ENCODE measurements at places on chromosomes 6 and 20.

GRCh38 chr20:22717466-22717865 is 133.1 kb upstream of the FOXA2 start:
- no peak for DNase-seq

- DNase-seq, result no peak
Measured at GRCh38 chr6:121405306-121405705, 30.1 kb upstream of the GJA1 start.

GRCh38 chr20:60687213-60687612 is 564.8 kb upstream of the CDH4 start:
- no peak for DNase-seq

GRCh38 chr20:6384380-6384779 is 261.6 kb upstream of the FERMT1 start:
- no peak for DNase-seq

- DNase-seq, result no peak
Measured at GRCh38 chr6:68738039-68738438, 103.0 kb downstream of the ADGRB3 start.

- no peak for DNase-seq
Measured at GRCh38 chr20:24781418-24781980, 167.6 kb upstream of the CST7 start.

DNA sequence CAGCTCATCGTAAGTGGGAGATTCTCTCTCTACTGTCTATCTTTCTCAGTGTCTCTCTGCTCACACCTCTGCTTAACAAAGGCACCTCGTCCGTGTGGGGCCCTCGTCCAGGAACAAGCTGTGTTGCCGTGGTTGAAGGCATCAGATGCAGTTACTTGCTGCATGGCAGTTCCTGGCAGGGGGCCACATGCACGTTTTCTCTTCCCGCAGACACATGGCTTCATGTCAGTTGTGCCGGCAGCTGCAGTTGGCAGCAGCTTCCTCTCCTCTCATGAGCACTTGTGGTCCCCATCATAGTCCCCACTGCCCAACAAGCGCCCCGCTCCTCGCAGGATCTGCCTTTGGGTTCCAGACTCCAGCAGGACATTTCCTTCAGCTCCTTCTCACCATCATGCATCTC is 7.1 kb upstream of the AFDN start:
- DNase-seq, result no peak

DNA sequence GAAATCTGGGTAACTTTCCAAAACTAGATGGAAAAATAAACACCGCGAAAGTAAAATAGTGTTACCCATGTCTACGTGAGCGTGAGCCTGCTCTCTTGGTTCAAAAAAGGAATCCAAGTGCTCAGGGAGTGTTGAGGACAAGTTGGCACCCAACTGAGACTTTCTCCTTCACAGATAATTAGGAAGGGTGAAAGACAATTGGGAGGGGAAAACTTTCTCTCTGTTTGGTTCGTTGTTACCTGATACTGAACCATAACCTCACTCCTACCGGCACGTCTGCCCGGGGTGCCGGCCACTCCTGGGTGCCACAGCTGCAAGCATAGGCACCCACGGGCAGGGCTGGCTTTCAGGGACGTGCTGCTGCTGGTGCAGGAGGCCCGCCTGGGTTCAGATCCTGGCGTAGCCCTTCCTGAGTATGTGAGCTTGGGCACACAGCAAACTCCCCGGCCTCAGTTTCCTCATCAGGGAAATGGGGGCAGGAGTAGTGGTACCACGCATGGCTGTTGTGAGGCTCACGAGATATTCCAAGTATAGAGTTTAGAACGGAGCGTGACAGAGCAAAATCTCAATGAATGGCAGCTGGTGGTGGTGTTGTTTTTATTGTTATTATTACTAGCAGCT is 38.2 kb upstream of the PMEPA1 start:
- no peak for DNase-seq

- DNase-seq, result no peak
Measured at GRCh38 chr6:145789443-145789842, 25.2 kb downstream of the FBXO30 start.

- DNase-seq, result no peak
Measured at GRCh38 chr6:125985522-125985921, 818 bp upstream of the TRMT11 start.

- DNase-seq, result peak; percentile 15
Measured at GRCh38 chr6:33957892-33958525, 154.2 kb upstream of the MLN start.

DNA sequence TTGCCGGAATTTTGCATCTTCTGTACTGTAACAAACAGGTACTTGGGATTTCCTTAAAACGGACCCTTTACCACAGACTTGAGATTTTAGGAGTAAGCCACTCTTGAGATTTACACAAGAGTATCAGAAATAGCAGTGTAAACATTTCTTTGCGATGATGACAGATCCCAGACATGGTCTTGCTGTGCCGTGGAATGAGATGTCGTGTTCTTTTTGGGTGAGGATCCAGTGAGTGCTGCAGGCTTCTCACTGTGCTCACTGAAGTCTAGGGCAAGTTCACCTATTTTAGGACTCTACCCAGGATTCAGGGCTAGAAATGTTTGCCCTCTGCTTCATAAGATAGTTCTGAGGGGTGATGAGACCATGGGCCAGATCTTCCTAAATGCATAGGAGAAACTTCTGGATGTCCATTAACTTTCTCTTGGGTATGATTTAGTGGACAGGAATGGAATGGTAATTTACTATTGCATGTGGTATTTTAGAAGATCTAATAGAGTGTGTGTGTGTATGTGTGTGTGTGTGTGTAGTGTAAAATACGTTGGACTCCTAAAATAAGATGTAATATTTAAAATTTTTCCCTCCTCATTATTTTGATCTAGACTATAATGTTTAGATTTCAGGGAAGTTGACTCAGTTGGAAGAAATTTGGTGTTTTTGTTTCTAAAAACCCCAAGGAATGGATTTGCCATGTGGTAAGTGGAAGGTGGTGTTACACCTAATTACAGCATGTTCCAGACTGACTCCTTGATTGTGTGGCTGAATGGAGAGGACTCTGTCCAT is 8.5 kb downstream of the LRRC1 start:
- DNase-seq, result no peak

DNA sequence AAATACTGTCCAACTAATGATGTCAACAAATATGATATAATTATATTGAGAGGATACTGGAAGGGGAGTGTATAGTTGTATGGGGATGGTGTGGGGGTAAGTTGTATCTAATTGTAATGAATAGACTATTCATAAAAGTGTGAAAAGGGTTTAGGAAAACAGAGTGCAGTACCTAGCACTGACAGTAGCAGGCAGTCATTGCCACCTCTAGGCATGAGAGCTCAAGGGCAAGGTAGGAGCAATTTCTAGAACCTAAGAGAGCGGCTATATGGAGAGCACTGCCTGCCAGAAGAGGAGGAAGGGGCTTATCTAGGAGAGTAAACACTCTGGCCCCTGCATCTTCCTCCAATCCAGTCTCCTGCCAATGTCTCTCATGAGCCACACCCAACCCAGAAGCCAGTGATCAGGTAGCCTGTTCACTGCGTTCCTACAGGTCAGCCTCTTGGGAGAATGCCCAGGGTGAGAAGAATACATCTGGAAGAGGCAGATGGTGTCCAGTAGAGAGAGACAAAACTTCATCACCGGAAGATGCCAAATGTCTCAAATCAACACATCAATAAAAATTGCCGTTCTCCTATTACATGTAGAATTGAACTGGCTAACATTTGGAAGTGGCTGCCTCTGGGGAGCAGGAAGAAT is 200.0 kb downstream of the LY86 start:
- no peak for DNase-seq

- no peak for DNase-seq
Measured at GRCh38 chr6:111591370-111591900, 14.2 kb downstream of the TRAF3IP2 start.

DNA sequence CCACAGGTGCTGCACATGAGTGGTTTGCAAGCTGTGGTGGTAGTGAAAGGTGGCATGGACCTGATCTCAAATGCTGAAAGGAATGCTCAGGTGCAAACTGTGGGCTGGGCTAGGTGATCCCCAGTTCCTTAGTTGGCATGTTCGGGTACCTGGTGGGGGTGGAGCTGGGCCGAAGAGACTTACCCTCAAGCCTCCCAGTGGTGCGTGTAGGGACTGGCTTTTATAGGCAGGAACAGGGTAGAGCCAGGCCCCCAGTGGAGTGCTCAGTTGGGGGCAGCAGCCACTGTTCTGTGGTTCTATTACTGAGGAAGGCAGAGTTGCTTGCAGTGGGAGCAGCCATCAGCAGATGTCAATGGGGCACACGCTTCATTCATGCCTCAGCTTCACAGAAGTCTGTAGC is 399.8 kb downstream of the HTR1B start:
- DNase-seq, result no peak

- DNase-seq, result no peak
Measured at GRCh38 chr6:129744201-129744879, 34.4 kb upstream of the ARHGAP18 start.

DNA sequence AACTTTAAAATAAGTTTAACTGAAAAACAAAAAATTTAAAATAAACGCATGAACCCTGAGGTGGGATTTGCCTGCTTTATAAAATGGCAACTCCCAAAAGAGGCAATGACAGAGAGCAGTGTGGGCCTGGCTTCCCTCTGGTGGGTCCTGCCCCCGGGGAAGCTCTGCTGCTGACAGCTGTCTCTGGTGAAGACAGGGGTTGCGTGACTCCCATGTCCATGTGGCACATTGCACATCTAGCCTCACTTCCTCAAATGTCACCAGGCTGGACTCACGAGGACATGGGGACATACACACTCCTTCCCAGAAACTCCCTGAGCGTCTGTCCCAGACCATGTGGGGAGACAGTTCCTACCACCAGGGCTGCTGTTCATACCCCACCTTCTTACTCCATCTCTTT is 66.2 kb downstream of the ABHD12 start:
- DNase-seq, result no peak

GRCh38 chr20:43188861-43189553 is 699 bp downstream of the PTPRT start:
- no peak for DNase-seq

DNA sequence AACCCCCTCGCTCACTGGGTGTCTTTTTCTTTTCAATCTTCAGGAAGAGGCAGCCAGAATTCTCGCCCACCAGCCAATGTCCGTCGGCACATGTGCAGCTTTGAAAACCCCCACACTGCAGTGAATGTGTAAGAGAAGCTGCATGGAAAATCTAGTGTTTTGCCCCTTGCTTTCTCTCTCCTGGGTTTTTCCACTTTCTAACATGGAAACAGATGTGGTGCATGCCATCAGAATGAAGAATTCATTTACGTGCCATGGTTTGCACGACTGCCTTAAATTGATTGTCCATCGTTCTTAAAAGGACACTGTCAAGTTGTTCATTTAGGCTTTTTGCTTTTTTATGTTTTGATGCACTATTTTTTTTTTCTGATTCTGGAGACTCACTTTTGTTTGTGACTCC is 117.1 kb upstream of the RAB32 start:
- DNase-seq, result no peak

DNA sequence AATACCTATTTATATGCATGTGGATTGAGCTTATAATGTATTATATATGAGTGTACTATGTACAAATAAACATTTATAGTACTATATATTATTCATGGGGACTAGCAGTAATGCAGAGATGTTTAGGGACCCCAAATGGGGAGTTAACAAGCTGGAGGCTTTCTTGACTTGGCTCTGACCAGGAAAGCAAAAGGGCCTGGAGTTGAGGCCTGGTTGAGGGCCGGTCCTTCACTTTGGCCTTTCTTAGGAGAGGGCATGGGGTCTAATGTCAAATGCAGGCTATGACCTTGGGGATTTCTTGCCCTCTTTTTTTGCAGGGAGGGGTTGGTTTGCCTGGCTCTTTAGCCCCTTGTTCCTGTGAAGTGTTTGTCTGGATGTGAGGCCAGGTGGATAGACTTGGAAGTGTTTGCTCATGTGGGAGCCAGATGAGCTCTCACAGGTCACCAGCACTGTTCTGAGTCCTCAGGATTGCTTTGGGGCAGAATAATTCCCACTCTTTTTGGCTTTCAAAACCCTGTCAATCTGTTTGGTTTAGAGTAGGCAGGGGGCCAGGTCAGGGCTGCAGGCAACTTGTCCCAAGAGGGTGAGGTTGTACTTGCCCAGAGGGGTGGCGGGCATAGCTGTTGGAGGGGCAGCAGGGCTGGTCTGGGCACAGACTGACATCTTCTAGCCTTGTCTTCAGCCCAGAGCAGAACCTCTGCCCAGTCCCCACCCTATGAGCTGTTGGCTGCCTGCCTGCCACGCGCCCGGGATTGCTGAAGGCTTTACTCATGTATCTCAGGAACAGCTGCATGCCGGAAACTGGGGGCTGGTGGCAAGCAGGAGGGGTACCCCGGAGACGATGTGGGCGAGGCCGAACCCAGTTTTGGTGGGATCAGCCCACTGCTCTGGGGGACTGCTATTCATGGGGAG is 14.6 kb downstream of the TJAP1 start:
- no peak for DNase-seq

- DNase-seq, result no peak
Measured at GRCh38 chr6:93567164-93567563, 147.8 kb upstream of the EPHA7 start.

- DNase-seq, result no peak
Measured at GRCh38 chr6:41258196-41258493, 28.3 kb downstream of the TREM1 start.

GRCh38 chr6:170363255-170363654 is 56.7 kb downstream of the FAM120B start:
- no peak for DNase-seq

DNA sequence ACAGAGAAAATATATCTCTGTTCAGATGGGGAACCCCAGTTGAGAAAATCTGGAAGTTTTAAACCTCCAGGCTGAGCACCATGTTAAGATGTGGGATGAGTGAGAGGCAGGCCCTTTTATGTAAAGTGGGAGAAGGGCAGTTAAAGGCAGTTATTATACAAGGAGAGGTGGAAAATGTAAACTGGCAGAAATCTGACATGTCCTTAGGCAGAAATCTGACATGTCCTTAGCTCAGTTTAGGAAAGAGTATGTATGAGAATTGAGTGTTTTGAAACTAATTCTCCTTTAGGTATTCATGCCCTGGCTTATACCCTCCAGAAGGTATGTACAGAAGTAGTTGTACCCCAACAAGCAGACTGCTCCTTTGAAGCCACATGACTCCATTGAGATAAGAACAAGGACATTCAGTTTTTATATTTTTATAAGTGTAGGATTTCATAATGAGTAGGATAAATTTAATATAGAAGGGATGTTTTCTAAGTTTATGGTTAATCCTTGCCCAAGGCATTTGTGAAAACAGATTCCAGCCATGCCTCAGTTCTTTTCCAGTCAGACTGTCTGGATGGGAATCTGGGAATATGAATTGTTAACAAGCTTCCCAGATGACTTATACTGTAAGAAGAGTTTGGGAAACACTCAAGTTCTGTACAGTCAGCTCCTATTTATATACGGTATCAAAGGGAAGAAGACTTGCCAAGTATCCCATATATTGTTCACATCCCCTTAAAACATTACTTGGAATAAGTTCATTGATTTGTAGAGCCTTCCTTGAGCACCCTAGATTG is 87.7 kb downstream of the SCAND1 start:
- DNase-seq, result no peak

GRCh38 chr6:111817451-111818120 is 55.7 kb downstream of the FYN start:
- DNase-seq, result no peak

DNA sequence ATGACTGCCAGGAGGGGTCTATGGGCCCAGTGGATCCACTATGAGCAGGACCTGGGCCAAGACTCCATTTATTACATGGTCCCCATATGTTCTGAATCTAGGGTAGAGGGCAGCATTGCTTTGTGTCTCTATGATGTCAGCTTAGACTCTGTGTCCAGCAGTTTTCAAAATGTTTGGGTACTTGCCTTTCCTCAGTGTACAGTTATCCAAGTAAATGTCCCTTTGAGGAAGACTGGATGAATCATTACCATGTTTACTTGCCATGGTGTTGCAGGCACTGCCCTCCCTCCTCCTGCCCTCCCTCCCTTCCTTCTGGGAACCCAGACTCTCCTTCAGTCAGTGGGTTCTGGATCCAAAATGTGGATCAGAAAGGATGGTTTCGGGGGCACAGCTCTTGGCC is 108.6 kb downstream of the NRN1 start:
- no peak for DNase-seq

Data from D721Med (cell line).